ENCODE measurements at places on chromosomes 12 and 14.

- DNase-seq, result no peak
Observed at GRCh38 chr14:76883447-76883846, 57.2 kb downstream of the LRRC74A start.

GRCh38 chr12:14884458-14884878 lies 1.2 kb downstream of the MGP start:
- DNase-seq, result peak; percentile 52

DNA sequence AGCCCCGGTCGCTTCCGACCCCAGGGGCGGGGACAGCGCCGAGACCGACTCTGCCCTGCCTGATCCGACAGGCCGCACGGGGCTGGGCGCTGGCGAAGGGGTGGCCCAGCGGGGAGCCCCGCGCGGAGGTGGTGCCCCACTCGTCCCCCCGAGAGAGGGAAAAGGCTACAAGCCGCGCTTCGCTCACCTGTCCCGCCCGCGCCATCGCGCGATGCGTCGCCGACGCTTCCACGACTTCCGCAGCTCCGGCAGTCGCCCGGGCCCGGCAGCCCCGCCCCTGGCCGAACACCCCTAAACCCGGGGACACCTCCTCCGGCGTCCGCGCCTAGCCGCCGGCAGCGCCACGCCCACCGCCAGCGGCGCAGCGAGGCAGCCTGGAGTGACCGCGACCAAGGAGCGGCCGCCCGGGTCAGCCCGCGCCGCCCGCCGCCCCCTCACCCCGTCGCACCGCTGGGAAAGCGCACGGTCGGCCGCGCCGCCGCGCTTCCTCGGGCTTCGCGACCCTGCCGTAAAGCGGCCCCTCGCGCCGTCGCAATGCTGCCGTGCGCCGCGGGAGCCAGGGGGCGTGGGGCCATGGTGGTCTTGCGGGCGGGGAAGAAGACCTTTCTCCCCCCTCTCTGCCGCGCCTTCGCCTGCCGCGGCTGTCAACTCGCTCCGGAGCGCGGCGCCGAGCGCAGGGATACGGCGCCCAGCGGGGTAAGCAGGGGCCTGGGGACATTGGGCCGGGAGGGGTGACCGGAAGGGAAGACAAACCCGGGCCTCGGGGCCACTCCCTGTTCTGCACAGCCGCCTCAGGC lies at the start of the genes BAG5 and COA8:
BAG5 (minus strand) TSS at position 229 of the 797 bp plus-strand sequence. CDS start 1,493 bp downstream, outside the sequence.
COA8 (plus strand) TSS at position 532 of the 797 bp plus-strand sequence; CDS start at position 574, 42 bp downstream.
- DNase-seq, result peak; percentile 77

DNA sequence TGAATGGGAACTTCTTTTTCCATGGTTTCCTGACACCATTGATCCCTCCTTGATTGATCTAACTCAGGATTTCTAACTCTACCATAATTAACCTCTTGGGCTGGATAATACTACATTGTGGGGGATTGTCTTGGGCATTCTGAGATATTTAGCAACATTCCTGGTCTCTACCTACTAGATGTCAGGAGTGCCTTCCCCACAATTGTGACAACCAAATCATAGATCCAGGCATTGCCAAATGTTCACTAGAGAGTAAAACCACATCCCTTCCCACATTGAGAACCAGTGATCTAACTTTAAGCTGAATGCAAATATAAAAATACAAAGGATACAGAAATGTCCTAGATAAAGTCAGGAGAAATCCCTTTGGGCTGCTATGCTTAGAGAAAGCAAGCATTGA lies 36.9 kb upstream of the CCDC198 start:
- no peak for DNase-seq

DNA sequence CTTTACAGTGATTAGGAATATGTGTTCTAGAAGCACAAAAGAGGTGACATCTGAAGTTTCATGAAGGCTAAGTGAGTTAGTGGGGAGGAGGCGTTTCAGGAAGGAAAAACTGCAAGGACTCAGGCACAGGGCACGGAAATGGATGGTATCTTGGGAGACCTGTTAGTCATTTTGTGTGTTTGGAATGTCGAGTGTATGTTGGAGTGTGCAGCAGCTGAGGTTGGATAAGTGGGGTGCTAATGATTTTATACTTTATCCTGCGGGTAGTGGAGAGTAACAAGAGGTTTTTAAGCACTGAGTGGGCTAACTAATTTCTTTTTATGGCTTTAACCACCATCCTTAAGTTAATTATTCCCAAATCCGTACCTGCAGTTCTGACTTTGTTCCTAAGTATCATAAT lies 571.5 kb upstream of the FBXO33 start:
- DNase-seq, result no peak

DNA sequence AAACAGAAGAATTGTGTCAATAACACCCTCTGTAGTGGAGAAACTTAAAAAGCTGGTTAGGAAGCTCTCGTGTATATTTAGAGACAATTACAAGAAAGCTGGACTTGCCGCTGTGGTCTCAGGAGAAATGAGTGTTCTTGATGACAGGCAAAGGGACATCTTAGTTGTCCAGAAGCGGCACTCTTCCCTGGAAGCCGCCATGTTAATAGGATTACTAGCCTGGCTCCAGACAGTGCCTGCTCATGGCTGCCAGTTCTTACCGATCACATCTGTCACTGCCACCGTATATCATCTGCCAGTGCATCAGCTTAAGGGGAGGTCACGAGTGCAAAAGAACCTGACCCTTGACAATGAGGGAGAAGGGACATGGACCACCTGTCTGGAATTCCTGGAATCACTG lies 48.9 kb downstream of the C14orf132 start:
- no peak for DNase-seq

- DNase-seq, result no peak
Observed at GRCh38 chr12:102496591-102496990, 16.2 kb upstream of the IGF1 start.

DNA sequence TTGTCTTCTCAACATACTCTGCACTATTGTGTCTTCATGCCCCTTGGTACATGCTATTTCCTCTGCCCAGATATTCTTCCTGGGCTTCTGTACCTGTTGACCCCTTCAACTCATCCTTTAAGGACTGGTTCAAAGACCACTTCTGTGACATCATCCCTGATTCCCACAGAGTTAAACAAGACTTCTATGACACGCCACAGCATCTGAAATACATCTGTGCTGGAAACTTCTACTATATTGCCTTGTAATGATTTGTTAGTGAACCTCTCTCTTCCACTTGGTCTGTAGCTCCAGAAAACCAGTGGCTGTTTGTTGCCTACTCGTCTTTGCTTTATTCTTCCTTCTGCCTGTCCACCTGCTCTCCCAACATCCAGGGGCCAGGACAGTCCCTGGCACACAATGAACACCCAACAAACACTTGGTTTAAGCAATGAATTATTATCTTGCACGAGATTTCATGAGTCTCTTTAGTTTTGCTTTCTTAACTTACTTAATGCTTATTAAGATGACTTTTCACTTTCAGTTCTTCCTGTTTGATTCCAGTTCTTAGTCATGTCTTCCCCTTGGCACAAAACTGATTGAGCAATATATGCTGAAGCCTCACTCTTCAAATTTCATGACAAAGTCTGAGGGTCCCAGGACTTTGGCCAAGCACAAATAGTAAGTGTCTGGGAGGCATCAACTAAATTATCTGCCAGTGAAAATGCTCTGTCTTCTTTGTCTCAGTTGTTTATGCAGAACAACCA lies 485.9 kb downstream of the APAF1 start:
- no peak for DNase-seq

- DNase-seq, result no peak
Observed at GRCh38 chr12:14256121-14256520, 109.4 kb upstream of the ATF7IP start.

DNA sequence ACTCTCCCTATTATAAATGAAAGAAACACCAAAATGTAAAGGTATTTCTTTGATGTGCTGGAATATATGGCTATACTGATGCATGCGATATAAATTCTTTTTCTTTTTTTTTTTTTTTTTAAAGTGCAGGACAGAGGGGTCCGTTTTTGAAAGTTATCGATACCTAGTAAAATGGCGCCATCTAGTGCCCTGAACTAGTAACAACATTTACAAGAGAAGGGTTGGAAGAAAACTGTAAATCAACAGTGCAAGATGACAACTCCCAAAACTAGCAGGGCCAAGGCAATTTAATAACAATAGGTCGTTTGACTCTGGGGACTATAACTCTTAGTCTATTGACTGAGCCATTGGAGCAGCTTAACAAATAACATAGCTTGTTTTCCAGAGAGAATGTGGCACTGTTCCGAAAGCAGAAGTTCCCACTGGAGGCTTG lies 137.7 kb downstream of the SPTSSA start:
- peak; percentile 10 for DNase-seq

- DNase-seq, result no peak
Observed at GRCh38 chr14:73234586-73235394, 2.5 kb upstream of the PAPLN start.

DNA sequence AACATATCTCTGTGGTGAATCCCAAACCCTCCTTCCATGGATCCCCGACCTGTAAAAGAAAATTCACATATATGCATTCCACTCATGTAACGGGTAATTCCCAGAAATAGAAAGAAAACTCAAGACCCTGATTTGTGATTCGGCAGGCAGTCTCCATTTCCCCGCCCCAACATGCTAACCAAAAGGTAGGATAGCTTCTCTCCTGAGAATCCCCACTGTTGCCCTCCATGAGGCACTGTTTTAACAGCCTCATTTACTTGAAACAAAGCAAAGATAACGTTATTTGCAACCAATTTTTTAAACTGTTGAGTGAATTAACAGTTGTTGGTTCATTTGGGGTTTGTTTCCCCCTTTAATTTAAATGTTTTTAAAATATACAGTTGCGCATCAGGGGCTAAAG lies 774 bp upstream of the SLC2A13 start:
- DNase-seq, result no peak

DNA sequence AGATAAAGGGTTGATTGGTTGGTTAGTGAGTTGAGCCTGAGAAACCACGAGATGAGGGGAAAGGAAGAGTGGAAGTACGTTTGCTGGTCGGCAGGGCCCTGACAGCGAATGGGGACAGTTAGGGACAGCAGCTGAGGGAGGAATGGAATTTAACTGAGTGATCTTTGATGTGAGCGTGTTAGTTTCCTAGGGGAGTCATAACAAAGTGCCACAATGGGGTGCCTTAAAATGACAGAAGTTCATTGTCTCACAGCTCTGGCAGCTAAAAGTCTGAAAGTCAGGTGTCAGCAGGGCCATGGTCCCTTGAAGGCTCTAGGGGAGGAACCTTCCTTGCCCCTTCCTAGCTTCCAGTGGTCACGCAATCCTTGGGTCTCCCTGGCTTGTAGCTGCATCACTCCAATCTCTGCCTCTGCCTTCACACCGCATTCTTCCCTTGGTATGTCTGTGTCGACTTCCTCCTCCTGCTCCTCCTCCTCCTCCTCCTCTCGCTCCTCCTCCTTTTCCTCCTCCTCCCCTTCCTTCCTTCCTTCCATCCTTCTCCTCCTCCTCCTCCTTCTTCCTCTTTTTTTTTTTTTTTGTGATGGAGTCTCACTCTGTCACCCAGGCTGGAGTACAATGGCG lies 26.0 kb upstream of the RIN3 start:
- DNase-seq, result no peak

DNA sequence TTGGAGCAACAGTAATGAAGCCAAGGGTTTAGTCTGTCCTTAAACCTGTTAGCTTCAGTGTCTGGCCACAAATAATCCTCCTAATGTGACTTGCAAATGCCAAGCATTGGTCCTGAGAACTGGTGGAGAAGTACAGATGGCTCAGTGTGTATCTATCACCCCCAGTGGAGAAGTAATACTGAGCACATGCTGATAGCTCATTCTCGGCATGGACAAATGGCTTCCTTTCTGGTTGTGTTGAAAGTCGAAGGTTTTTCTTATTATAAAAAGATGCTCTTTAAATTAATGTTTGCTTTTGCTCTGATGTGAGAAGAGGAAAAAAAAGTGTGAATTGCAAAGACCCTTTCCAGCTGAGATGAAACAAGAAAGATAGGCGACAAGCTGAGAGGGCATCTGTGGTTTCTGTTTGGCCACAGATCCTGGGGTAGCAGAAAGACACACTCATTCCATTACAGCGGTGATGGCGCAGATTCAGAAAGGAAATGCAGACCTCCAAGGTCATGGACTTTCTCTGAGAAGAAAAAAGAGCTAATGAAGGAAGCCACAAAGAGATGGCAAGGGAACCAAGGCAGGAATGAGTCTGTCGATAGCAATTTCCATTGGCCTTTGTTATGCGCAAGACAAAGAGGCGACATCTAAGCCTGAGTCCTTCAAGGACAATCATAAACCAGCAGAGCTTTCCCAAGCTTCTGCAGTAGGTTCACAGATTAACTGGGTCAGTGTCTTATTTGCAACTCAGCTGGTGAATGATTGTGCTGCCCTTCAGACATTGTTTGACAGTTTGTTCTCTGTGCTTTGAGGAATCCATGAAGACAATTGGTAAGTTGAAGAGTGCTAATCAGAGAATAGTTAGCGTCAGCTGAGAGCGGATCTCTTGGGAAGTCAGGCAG lies 155.5 kb upstream of the RGS6 start:
- DNase-seq, result no peak

- DNase-seq, result no peak
Observed at GRCh38 chr12:123061441-123062205, 81.1 kb downstream of the ARL6IP4 start.

DNA sequence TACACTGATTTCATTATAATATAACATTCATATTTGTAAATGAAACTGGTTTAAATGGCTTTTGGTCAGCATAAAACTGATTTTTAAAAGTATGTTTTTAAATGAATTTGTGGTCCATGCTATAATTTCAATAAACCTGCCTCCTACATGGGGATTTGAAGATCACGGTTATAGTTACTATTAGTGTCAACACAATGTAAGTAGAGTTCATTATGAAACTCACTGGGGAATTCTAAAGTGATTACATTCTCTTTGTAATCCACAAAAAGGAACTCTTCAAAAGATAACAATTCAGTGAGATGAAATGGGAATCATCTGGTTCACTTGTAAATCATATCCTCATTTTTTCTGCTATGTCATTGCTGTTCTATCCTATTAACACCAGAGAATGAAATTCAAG lies 204.5 kb upstream of the G2E3 start:
- DNase-seq, result no peak

DNA sequence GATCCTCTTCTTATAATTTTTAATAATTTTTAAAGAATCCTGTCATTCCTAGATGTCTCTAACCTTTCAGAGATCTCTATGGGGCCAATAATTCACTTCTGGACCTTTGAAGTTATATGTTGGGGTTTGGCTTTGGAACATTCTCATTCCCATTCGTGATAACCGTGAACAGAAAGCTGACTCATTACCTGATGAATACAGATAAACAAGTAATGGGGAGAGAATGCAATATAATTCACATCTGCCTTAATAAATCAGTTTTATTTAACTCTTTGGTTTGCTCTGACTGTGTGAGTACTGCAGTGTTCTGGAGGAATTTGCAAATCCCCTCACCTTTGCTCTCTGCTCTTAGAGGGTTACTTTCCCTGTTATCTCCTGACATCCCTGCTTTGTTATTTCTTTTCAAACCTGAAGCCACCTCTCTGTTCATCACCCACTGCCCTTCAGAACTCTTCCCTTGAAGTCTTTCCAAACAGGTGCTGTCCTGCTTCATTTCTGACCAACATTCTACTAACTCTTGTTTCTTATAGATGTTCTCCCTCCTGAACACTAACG lies 79.6 kb upstream of the SLC38A2 start:
- DNase-seq, result no peak

GRCh38 chr14:88060576-88060975 lies 55.6 kb downstream of the GPR65 start:
- DNase-seq, result no peak

- no peak for DNase-seq
Observed at GRCh38 chr12:123263196-123263817, 8.3 kb downstream of the CDK2AP1 start.

- no peak for DNase-seq
Observed at GRCh38 chr14:91918186-91918883, 29.2 kb downstream of the FBLN5 start.

Measured in stimulated activated CD4-positive, alpha-beta T cell treated with anti-CD3 and anti-CD28 coated beads, Interleukin-15, amount 100 ng/mL, for 48 hours (primary cell).